ENCODE measurements at places on chromosomes 16 and 17. TPM values are rescaled to one million over a fixed set of nuclear protein-coding genes. Genes with fewer than 3 reads are reported as not detected.

Gene BICDL2
- total RNA-seq, result 1.9 TPM

Gene CDRT15L2
- total RNA-seq, result not detected

Gene SSTR5
- total RNA-seq, result not detected

Gene TBC1D3K
- total RNA-seq, result 0.68 TPM

Gene LRRC75A
- under 0.01 TPM for total RNA-seq

Gene HSPB9
- not detected for total RNA-seq

Gene JPT1
- total RNA-seq, result 220 TPM

Gene ADGRG1
- 195 TPM for total RNA-seq
